ENCODE measurements at places on chromosomes 1 and 21.
A peak's percentile ranks its signal among the peaks of the same experiment; 100 is the strongest.

- DNase-seq = no peak
Measured at GRCh38 chr1:64231153-64231552, 27.7 kb downstream of the UBE2U start.

DNA sequence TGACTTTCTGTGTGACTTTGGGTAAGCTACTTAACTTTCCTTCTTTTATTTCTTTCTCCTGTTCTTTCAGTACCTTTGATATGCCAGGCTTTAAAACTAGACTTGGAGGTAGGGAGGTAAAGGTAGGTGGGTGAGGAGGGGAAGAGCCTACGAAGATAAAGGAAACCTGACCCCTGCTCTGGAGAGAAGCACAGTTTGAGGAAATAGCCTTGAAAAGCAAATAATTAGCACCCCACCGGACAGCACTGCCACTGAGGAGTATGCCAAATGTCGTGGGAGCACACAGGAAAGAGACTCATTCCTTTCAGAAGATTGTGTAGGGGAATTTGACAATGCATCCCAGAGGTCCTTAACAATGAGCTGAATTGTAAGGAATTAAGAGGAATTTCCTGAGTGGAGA lies 65.2 kb upstream of the SPAG17 start:
- DNase-seq = no peak

DNA sequence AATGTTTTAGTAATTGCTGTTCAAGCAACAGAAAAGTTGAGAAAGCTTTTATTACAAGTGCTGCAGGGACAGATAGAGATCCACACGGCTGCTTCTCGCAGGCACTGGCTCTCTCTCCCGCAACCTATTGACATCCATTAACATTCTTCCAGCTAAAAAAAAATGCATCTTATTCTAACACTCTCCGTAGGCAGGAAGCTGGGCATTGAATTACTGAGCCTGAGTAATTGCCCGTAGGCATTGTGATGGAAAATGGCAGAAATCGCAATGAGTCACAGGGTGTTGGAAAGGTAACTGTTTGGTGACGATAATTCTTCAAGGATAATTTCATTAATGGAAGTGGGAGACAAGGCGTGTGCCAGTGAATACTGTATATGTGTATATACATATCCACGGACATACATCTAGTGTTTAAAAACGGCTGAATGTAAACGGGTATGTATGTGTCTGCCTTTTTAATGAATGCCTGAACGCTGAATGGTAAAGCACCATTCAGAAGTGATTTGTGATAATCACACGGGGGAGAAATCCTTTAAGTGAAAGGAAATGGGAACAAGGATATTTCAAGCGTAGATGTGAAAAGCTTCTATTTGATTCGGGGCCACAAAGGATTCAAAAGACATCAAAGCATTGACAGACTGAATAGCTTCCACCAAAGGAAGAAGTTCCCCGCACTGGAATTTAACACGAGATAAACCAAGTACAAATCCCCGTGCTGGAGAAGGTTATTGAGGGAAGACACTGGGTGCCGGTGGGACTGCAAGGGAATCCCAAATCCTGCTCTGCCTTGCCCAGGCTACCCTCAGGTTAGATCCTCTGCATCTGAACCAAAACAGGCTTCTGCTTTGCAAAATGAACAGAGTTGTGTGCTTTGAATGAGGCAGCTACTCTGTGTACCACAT lies 567.2 kb downstream of the NPHP4 start:
- DNase-seq = no peak

DNA sequence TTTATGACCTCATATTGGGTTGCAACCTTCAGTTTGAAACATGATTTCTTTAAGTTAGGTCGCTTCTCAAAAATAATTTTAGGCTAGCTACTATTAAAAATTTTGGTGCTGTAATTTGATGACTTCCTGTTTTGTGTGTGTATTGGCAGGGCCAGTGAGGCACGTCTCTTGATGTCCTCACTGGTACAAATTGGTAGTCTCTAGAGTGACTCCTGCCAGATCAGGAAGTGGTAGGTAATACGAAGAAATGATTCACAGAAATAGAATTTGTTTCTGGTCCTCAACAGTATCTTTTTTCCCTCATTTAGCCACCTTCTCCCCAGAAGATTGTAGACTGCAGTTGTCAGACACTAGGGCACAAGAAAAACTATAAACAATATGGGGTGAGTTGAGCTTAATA lies 120.9 kb upstream of the KIAA1614 start:
- DNase-seq = no peak

DNA sequence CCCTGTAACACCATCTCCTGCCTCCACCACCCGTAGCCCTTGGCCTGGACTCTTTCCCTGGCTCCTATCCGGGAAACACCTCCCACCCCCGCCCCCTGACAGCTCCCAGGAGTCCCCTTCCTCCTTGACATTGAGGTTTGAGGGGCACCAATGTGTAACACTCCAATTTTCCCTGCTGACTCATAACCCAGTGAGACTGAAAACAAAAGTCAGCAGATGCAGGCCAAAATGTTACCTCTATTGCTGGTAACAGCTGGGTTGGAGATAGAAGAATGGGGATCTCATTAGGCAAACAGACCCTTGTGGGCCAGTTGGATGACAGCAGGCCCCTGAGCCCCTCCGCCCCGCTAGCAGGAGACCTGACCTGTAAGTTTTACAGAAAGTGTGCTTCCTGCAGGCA lies 237.2 kb downstream of the KAZN start:
- no peak for DNase-seq

- DNase-seq = no peak
Measured at GRCh38 chr1:20729990-20730689, 2.4 kb downstream of the SH2D5 start.

DNA sequence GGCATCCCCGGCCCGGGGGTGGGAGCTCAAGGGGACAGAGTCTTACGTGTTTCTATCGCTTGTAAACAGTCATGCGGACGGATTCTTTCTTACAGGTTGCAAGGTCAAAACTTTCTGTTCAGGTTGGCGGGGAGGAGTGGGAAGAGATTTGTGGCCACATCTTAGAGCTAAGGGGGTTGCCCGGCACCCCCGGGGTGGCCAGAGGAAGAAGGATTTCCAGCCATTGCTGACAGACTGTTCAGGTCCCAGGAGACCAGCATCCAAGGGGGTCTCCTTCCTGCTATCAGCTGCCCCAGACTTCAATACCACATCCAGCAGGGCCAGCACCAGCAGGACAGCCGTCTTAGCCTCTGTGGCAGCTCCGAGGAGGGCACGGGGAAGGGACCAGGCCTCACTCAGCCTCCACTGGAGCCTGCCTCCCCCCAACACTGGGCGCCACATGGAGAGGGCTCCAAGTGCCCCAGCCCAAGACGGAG lies 52.0 kb downstream of the KIF21B start:
- no peak for DNase-seq

GRCh38 chr1:29879217-29879616 lies 642.9 kb downstream of the PTPRU start:
- no peak for DNase-seq

DNA sequence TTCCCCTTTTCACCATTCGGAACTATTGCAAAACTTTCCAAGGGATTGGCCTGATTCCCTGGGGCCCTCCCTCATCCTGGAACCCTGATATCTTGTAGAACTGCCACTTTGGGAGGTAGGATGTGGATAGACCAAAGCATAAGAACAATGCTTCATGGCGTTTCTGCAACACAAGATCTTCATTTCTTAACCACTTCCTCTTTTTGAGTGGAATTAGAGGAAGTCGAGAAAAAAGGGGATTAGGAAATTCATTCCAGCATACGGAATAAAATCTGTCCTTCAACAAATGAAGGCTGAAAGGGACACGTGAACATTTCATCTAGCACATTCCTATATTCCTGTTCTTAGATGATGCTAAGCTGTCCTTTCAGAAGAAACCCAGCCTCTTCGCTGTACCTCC lies 149.3 kb downstream of the HUNK start:
- DNase-seq = peak; percentile 76

GRCh38 chr1:43329995-43330751 lies 7.4 kb upstream of the MPL start:
- DNase-seq = no peak

DNA sequence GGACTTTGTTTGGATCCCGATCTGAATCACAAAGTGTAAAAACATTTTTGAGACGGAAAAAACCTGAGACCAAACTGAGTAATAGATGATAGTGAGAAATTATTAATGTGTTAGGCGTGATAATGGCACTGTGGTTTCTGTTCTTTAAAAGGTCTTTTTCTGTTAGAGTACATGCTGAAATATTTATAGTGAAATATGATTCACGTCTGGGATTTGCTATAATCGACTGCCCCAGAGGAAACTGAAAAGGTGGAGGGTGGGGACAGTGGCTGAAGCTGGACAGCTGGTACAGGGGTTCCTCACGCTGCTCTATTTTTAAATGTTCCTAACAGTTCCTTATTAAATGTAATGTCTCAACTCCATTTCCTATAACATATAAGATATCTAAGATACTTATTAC lies 11.2 kb downstream of the URB1 start:
- no peak for DNase-seq

- DNase-seq = no peak
Measured at GRCh38 chr1:158396646-158397045, 2.6 kb downstream of the OR10T2 start.

DNA sequence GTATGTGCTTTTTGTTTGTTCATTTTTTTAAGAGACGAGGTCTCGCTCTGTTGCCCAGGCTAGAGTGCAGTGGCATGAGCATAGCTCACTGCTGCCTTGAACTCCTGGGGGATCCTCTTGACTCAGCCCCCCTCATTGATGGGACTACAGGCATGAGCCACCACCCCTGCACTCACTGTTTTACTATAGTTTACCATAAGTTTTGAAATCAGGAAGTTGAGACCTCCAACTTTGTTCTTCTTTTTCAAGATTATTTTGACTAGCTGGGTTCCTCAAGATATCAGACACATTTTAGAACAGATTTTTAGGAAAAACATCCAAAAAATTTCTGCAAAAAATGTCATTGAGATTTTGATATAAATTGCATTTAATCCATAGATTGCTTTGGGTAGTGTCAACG lies 120.4 kb upstream of the FGGY start:
- DNase-seq = no peak

DNA sequence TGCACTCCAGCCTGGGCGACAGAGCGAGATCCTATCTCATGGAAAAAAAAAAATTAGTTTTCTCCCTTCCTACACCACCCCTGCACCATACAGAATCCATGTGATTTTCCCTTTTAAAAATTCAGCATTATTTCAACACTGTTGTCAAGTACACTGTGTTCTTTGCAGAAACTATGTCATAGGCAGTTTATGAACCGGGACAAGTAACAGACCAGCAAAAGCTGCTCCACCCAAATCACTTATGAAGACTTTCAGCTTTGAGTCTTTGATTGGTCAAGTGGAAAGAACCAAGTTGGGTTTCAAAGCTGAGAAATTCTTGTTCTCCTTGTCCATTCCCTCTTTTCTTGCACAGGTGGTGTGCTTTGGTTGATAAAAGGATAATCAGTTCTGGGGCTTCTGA lies 173.0 kb downstream of the CDC7 start:
- no peak for DNase-seq

- no peak for DNase-seq
Measured at GRCh38 chr1:155466617-155466972, 96.0 kb downstream of the ASH1L start.

DNA sequence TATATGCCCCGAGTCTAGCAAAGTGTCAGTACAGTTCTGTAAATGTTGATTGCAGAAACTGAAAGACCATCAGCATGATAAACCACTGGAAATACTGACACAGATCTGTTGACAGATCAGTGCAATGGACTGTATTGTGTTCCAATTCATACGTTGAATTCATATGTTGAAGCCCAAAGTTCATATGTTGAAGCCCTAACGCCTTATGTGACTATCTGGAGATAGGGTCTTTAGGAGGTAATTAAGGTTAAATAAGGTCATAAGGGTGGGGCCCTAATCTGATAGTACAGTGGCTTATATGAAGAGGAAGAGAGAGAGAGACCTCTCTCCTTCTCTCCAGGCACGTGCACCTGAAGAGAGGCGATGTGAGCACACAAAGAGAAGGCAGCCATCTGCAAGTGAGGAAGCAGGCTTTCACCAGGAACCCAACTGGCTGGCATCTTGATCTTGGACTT lies 144.7 kb downstream of the MRPL39 start:
- no peak for DNase-seq

GRCh38 chr1:201501812-201502510 lies 5.0 kb downstream of the CSRP1 start:
- no peak for DNase-seq

Measured in GF-D8 (cell line).